ENCODE measurements at places on chromosomes 13 and 19.
A peak's percentile ranks its signal among the peaks of the same experiment; 100 is the strongest.

DNA sequence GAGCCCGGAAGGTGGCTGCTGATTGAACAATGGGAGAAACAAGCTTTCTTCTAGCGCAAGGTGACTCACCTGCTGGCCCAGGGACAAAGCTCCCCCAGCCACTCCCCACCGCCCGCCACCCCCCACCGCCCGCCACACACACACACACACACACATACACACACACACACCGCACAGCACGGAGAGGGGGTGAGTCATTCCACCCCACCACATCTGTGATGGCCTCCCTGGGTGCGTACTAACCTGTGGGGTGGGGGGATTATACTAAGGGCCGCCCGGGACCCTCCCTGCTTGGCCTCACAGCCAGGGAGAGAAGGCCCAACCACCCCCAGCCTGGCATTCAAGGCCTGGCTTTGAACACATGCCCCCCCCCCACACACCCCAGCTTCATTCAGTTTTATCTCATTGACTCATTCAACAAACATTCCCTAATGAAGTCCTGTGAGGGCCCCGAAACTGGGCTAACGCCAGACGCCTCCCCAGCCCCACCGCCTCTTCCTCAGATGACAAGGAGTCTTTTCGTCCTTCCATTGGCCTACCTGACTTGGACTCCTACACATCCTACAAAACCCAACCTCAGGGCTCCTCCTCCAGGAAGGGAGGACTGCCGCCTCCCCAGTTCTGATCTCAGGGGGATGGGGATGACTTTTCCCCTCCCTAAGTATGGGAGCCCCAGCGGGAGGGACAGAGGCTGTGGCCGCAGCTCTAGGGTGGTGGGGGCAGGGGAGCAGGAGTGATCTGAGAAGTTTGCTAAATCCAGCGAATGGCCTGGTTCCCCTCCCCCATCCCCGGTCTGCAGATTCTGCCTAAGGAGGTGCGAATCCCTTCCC is 5.8 kb upstream of the ONECUT3 start:
- DNase-seq: no peak

DNA sequence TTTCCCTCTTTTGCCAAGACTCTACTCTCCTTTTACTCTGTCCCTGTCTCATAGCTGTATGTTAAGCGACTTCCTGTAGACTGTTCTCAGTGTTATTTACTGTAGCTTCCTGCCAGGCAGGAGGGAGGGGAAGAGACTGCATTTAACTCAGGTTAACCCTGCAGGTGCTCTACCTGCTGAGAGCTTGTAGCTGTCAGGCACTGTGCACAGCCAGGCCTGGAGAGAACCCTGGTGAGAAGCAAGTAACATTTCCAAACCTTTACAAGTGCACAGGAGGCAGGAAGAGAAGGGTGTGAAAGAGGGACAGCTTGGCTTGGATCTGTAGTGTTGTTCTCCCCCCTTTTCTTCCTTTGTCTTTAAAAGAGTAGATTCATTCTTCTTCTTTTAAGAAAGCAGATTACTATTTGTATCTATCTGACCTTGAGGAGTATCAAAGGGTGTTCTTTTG is 167.1 kb downstream of the LMO7 start:
- DNase-seq: no peak

DNA sequence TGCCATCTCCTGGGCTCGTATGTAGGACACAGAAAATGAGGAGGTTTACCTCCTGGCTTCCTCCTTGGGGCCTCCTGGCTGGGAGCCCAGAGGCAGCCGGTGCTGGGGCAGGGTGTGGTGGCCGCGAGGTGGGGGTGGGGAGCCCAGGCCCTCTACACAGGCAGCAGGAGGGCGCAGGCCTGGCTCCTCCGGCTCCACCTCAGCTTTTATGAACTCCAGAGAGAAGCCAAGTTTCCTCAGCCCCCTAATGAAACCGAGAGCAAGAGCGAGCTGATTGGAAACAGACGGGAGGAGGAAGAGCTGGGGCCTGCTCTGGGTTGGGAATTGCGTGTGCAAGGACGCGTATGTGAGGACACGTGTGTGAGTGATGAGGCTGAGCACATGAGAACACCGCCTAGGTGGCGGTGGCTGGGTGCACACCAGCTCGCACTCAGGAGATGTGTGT is 23.1 kb downstream of the LYL1 start:
- DNase-seq: no peak

GRCh38 chr19:53892981-53893325 is 11.0 kb downstream of the PRKCG start:
- DNase-seq: peak; percentile 48

- no peak for DNase-seq
These were observed 5.3 kb downstream of the ZIC5 start for GRCh38 chr13:99966064-99966805.

DNA sequence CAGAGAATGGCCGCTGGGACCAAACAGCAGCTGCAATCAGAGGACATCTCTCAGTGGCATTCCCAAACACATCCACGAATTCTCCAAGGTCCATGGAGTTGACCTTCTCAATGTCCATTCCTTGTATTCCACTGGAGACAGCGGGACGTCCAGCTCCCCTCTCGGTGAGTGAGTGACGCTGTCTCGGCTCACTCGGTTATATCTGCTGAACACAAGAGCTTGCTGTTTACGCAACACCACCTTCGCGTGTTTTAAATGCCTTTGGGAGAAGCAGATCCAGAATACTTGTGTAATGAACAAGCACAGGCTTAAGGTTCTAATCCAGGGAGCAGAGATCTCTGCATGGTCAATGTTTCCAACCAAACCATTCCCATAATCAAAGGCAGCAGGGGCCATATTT is at the start of gene URAD:
TSS of gene URAD (minus strand) at position 174 of the 400 bp plus-strand sequence. CDS start at position 118, 56 bp downstream.
- no peak for DNase-seq

DNA sequence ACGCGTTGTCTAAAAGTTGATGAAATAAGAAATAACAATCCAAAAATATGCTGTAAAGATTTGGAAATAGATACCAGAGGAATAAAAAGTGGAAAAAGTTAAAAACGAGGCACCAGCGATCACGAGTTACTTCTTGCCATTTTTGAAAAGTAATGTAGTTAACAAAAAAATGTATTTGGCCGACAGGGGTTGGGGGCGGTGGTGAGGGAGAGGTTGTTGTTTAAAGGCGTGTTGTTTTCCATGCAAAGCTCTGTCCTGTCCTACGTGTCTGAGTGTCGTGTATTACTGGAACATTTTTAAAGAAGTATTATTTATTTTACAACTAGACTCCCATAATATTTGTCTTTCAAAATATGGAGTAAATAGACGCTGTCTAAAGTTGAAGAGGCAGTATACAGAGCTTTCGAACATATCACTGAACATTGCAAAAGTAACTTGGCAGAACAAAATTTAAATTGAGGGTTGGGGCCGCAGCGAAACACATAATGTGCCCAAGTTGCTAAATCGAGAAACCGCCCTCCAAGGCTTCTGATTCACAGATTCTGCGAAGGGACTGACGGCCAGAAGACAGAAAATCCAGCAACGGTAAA is 823 bp downstream of the FBXO17 start:
- DNase-seq: no peak

- no peak for DNase-seq
These were observed 275.6 kb downstream of the TSHZ3 start for GRCh38 chr19:31073485-31074198.

GRCh38 chr13:109568339-109568818 is 218.0 kb downstream of the IRS2 start:
- DNase-seq: no peak

DNA sequence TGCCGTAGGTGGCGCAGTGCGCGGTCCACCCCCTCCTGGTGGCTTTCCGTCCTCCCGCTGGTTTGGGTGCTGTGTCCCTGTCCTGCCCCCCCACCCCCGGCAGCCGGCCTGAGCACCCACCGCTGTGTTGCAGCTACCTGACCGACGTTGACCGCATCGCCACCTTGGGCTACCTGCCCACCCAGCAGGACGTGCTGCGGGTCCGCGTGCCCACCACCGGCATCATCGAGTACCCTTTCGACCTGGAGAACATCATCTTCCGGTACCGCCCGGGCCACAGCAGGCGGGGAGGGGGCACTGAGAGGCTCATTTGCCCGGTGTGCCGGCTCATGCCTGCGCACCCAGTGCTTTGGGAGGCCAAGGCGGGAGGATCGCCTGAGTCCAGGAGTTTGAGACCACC is 20.6 kb downstream of the GNA11 start:
- DNase-seq: no peak

- no peak for DNase-seq
These were observed 802 bp upstream of the FREM2 start for GRCh38 chr13:38685974-38686576.

DNA sequence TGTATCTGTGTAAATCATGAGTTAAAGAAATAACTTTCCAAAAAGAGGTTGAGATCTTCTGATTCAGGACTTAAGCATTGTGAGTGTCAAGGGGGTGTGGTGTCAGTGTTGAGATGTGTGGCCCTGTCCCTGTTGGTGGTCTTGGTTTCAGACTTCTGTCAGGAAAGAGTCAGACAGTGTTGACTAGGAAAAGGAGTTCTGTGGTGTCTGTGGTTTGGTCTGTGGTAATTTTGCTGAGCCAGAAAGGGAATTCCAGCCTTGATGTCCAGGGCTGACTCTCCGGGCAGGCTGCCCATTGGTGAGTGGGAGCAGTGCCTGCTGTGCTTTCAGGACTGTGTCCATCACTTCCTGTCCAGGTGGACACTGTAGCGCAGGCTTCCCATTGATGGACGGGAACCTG is 39.8 kb upstream of the IGFL4 start:
- DNase-seq: no peak

DNA sequence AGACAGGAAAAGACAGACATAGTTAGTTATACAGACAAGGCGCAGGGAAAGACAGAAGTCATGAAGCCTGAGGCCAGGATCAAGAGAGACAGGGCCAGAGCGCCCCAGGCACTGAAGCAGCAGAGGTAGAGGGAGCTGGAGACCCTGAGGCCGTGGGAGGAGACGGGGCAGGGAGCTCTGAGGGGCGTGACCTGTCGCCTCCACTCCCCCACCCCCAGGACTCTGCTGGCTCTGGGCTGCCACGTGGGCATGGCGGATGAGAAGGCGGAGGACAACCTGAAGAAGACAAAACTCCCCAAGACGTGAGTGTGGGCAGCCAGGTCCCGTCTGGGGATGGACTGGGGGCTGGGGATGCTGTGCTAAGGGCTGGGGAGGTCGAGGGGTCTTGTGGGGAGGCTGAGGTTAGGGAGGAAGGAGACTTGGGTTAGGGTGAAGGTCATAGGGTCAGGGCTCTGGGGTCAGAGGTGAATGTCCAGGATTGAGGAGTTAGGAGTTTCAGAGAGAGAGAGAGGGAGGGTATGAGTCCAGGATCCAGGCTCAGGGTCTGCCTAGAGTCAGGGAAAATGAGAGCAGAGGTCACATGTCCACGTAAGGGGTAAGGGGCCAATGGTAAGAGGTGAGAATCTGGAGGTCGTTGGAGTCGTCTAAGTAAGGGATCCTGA is 31.1 kb downstream of the RYR1 start:
- DNase-seq: no peak

DNA sequence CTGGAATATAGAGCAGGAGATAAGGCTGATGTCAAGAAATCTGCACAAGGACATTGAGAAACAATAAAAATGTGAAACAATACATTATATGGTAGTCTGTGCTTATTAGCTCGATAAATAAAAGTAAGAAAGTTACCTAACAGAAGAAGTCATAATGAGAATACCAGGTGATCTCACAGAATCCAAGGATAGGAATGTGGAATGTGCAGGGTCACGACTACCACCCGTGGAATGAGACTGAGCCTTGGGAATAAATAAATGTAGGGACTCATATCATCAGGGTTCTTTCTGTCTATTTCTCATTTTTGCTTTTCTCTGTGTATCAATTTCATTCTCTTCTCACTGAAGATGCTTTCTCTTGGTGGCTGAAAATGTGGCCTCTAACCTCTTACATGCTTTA is 26.0 kb upstream of the KBTBD7 start:
- no peak for DNase-seq

DNA sequence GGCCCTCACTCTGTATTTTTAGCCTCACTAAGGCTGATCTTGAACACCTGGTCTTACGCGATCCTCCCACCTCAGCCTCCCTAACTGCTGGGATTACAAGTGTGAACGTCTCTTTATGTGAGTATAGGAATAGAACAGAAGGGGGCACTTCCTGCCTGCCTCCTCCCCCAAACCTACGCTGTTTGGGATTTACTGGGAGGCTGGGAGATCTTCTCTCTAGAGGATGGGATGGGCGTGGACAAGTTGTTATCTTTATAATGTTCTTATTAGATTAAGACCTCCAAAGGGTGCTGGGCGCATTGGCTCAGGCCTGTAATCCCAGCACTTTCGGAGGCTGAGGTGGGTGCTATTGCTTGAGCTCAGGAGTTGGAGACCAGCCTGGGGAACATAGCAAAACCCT is 2.9 kb upstream of the CSNK1G2 start:
- DNase-seq: peak; percentile 32

GRCh38 chr19:31444931-31445330 is 95.7 kb upstream of the TSHZ3 start:
- DNase-seq: no peak

DNA sequence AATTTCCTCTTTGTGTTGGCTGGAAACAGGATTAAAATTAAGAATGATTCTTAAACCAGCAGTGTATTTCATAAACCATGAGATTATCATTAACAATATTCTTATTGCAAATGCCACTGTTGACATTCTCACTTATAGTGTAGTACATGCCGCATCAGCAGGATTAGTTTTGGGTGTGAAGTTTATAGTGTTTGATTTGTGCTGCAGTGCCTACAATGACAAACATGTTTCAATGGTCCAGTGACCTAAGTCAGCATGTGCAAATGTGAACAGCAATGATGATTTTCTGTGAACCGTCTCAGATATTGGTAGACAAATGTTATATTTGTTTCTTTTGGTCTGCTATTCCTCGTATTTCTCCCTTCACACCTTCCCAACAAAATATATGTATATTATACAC is 49.8 kb upstream of the TDRD3 start:
- no peak for DNase-seq
